Activated CD4-positive, alpha-beta T cell treated with anti-CD3 and anti-CD28 coated beads, Interleukin-2, amount 50 U/mL, for 24 hours (primary cell): ENCODE measurements at places on chromosomes 3 and 15.

DNA sequence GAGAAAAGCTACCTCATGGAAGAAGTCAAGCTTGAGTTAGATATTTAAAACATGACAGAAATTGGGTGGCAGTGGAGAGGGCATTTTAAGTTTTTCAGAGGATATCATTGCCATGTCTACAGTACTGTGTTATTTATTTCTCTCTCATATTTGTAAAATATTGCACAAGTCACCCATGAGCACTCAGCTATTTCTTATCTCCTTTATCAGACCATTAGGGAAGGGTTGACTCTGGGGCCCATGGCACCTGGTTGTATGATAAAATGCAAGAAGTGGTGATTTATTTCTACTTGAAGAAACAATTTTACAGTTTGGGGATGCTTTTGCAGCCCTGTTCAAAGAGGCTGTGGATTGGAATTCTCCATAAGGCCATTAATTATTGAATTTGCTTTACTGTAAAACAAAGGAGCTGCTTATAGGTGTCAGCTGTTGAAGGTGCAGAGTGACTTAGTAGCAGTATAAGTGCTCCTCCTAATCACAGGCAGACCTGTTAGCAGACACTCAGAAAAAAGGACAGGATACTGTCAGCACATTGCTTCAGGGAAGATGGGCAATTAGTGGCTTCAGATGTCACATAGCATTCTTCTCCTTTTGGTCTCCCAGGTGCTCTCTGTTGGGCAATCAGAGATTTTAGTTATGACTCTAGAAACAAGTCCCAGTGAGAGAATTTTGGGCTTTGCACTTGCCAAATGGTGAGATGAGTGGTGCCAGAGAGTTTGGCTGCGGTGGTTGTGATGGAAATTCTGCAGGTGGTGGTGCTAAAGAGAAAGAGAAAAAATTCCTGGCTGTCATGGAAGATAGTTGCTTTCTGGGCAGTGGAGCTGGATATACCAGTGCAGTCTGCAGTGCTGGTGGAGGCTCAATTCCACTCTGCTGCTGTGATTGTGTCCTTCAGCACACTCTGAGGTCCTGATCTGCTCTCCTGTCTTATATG, 129.7 kb upstream of the ROPN1 start:
- no peak for DNase-seq

DNA sequence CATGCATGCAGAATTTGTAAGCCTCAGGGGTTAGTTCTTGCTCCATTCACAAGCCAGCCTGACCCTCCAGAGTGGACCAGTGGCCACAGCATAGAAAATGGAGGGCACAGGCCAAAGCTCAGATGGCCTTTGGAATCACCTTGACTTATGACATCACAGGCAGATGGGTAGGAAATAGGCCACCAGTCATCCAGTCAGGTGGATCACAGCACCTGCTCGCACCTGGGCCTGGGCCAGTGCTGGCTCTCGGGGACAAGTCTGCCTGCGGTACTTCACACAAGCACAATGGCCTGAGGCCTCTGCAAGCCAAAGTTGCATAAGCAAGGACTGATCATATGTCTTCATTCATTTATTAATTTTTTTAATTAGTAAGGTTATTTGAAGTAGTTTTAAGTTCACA, 39.3 kb downstream of the PPCDC start:
- no peak for DNase-seq

GRCh38 chr3:108528459-108529252, 18.3 kb upstream of the MYH15 start:
- DNase-seq = no peak

GRCh38 chr15:98514034-98514622, 134.2 kb upstream of the IGF1R start:
- no peak for DNase-seq

- DNase-seq = no peak
These were observed 23.3 kb upstream of the ARIH1 start for GRCh38 chr15:72450805-72451204.

DNA sequence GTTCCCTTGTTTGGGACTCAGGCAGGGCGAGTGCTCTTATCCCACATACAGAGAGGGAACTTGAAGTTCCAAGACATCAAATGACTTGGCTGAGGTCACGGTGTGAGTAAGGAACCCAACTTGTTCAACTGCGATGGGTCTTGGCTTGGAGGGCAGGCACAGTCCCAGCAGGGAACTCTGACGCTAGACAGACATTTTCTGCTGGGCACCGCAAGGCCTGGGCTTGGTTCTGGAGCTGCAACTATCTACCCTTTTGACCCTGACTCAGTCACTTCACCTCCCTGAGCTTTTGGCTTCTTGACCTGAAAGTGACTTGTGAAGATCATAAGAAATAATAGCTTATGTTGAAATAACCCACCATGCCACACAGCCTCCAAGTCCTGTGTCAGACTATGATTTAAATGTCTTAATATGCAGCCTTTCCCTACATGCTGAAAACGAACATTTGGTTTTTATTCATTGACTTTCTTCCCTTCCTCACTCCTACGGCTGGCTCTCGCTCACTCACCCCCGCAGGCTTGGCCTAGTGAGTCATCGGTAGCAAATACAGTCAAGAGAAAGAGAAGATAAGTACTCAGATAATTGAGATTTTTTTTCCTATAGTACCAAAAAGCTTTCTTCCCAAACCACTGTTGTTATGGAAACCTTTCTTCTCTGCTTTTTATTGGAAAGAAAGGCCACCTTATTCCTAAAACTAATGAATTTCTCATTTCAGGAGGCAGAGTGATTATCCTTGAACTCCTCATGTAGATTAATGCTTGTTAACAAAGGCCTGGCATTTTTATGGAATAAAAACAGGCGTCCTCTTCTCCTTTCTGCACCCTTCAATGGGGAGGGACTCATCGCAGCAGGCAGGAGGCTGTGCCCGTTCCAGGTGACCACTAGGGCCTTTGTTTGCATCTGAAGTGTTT, 178.4 kb downstream of the ATP10A start:
- DNase-seq = no peak

GRCh38 chr3:122366379-122366749, 16.7 kb downstream of the MIX23 start:
- no peak for DNase-seq

DNA sequence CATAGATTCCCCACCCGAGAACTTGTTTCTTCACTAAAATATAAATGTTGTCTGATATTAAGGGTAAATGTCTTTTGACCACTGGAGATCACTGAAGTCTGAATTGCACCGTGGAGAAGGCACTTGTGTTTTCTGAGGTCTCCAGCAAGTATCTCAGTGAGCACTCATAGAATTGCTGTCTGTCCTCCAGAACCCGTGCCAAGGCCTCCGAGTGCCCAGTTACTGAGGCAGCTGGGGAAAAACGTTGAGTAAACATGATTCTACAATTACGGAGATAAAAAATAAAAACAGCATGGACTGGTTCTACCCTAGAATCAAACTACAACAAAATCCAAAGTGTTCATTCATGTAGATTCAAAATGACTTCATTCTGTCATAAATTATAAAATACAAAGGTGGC, 60.0 kb downstream of the MLH1 start:
- DNase-seq = no peak

- no peak for DNase-seq
These were observed 50.6 kb upstream of the TBC1D23 start for GRCh38 chr3:100209948-100210771.

DNA sequence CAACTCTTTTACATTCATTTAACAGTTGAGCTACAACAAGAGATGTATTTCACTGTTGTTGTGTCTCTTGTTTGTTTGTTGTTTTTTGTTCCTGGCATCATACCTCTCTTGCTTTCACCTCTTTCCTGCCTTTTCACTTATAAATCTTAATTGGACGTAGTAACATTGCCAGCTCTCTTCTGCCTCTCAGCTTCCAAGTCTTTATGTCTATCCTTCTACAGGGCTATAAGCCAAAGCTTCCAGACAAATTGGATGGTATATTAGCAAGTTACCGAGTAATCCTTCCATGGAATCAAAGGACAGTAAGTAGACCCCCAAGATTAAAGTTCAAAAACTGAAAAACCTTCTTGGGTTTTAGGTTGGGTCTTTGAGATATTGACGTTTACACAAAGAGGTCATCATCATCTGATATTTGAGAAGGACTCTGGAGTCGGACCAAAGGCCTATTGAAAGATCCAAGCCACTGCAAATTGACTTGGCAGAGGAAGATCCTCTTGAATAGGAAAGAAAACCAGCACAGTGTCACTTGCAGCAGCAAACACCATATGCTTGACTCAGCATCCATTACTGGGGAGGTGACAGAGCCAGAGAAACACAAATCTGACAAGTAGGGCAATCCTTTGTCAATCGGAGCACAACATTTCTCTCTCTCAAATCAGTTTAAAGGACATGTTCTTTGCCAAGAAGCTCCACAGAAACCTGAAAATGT, 648.5 kb upstream of the NR2F2 start:
- no peak for DNase-seq

DNA sequence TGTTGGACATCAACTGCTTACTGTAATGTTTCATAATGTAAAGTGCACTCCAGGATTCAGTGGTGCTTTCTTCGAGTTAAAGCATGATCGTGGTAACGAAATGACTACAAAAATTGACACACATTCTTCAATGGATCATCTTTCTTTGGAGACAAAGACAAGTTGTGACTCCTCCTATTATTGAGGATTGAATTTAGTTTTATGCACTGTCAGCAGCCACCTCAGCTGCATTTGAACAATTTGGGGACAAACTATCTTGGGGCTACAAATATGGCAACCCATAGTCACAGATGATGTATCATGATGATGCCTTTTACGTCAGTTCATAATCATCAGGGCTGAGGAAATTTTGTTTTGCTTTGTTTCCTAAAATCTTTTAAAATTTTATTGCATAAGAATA, 140.2 kb upstream of the ICE2 start:
- no peak for DNase-seq

DNA sequence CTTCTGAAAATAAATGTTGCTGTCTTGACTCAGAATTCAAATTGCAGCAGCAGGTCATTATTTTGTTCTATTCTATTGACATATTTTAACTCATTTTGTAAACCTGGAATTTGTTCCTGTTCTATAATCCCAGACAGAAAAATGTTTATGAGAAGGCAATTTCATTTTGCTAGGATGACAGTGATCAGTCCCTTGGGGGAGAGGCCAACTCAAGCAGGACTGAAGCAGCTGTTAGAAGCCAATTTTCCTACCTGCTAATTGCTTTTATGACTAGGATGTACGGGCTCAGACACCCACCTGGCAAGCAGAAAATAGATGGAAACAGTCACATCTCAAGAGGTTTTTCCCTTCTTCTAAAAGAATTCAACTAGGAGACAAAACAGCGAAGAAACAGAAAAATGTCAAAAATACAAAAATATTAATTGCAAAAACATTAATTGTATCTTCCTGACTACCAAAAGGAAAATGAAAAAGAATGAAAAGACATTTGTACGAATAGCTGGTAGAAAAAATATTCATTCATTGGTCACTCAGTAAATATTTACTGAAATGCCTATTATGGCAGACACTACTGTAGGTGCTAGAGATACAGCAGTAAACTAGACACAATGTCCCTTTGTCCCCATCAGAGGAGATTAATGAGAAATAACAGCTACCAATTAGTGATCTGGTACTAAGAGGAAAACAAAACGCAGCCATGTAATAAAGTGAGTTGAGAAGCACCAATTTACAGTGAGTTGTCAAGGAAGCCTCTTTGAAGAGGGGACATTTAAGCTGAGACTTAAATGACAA, 73.5 kb downstream of the PEAK1 start:
- DNase-seq = no peak

DNA sequence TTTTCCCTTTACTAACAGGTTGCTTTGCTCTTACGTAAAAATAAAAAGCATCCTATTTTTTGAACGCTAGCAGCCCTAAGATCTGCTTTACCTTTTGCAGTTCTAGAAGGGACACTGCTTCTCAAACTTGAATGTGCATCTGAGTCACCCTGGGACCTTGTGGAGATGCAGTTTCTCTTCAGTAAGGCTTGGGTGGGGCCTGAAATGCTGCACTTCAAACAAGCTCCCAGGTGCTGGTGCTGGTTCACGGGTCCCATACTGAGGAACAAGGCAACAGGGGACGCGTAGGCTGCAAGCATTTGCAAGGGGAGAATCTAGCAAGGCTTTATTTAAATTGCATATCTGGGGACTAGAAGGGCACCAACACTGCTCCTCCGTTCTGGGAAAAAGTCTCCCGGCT, 30.0 kb downstream of the MB21D2 start:
- DNase-seq = no peak

DNA sequence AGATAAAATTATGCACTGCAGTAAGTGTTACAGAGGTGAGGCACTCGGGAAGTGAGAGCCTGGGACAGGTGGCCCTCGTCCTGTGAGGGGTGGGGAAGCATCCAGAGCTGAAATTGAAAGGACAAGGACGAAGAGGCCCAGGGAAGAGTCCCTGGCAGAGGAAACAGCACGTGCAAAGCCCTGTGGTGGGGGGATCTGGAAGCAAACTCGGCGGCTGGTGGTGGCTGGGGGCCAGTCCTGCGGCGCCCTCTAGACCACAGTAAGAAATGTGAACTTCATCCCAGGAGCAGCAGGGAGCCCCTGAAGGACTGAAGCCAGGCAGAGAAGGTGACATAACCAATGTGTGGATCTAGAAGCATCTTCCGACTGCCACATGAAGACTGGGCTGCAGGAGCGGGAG, 42.8 kb downstream of the GRIP2 start:
- no peak for DNase-seq

DNA sequence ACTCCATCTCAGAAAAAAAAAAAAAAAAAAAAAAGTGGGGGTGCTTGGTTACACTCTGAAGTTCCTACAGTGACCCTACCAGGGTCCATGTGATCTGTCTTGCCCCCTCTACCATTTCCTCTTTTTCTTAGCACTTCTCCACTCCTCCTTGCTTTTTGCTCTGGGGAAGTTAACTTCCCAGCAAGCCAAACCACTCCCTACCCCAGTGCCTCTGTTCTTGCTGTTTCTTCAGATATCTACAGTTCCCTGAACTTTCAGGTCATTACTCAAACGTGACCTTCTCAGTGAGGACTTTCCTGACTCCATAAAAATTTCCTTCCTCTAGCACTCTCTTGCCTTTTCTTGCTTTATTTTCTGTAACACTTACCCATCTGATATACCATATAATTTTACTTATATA, 61.1 kb upstream of the GCNT3 start:
- no peak for DNase-seq

DNA sequence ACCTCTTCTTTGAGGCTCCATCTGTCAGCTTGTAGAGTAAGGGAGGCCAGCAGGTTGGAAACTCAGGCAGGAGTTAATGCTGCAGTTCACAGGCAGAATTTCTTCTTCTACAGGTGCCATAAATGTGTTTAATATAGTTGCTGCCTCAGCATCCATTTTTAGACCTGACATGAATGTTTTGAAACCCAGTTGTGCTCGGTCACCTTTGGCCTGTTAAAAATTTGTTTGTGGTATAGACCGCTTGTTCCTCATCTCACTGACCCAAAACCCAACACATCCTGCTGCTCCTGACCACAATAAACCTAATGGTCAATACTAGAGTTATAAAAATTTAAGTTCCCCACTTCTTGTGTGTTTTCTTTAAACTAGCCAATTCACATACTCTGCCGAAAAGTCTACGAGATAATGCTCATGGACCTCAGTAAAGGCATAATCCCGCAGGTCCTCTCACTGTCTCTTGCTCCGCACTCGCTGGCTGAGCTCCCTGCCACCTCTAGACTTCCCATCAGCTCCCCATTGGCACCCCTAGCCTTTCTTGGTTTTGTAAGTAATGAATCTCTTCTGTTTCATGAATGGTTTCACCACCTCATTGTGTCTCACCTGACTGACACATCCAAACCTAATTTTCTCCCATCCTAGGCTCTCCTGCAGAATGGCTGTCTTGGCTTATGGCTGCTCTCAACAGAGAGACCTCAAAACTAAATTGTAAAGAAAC, 138.5 kb upstream of the STRIT1 start:
- DNase-seq = no peak

- DNase-seq = no peak
These were observed 85.5 kb downstream of the LIPC start for GRCh38 chr15:58517252-58517681.
